ENCODE measurements at places on chromosomes 11 and 22.

DNA sequence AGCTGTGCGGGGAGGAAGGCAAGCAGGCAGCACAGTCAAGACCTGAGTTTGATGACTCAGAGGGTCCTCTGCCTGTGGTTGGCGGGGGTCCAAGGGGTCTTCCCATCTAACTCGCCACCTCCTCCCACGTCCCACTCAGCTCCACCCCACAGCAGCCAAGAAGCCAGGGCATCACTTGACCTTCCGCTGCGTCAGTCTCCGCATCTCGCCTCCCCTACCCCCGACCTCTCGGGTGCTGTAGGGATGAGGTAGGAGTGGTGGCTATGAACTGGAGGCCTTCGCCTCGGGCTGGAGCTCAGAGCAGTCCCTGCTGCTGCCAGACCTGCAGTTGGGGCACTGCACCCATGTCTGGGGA is 90.6 kb downstream of the CDKN1C start:
- DNase-seq: no peak

GRCh38 chr11:1466784-1467183 is 19.8 kb downstream of the MOB2 start:
- no peak for DNase-seq

DNA sequence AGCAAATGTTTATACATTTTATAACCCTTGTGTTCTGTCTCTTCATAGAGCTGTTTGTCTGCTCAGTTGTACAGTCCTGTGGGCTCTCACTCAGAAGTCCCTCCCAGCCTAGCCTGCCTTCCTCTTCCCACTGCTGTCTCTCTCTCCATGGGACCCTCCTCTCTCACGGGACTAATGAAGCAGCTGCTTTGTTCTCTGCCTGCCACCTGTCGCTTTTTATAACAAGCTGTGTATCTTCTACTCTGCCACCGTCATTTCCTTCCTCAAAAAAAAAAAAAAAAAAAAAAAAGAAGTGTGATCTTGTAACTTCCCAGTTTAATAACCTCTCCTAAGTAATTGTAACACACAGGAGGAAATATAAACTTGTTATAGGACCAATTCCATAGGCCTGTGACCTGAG is 92.2 kb upstream of the ALKBH3 start:
- DNase-seq: no peak

GRCh38 chr22:24230911-24231656 is 13.8 kb downstream of the GGT5 start:
- DNase-seq: no peak

- DNase-seq: no peak
These were observed 9.2 kb downstream of the CLCF1 start for GRCh38 chr11:67364169-67364568.

DNA sequence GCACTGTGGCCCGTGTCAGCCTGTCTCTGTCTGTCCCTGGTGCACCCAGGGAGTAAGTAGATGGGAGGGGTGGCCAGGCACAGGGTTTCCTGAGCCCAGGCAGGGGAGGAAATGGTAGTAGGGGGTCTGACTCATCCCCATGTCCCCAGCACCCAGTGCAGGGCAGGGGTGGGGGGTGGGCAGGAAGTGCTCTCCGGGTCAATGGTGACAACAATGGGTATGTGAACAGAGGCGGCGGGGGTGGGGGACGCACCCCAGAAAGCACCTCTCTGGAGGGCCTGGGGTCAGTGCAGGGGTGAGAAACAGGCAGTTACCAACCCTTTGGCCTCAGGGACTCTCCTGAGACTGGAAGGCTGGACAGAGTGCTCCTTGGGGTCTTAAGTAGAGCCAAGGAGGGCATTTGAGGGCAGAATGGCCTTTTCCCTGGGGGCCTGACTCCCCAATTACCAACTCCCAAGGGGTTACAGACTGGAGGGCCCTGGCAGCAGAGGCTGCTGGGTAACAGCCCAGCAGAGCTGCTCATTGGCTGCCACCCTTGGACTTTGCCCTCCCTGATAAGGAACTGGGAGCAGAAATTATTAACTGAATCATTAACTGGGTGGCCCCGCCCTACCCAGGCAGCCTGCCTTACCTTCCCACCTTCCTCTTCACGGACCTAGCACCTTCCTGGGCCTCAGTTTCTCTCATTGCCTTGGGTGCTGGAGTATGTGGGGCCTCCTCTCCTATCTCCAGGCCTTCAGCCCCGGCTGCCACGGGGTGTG is 4.2 kb downstream of the MYRF start:
- peak; percentile 81 for DNase-seq

DNA sequence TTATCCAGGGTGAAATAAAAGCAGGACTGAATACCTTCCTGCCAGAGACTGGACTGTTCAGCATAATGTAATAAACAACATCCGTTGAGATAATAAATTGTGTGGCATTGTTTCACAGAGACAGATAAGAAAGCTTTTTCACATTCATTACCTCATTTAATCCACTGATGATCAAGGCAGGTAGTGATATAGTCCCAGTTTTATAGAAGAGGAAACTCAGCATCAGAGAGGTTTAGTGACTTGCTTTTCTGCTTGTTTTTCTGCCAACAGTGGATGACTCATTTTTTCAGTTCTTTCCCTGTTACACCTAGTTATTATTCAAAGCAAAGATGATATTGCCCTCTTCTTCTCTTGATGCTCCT is 4.0 kb downstream of the MYO18B start:
- DNase-seq: no peak

DNA sequence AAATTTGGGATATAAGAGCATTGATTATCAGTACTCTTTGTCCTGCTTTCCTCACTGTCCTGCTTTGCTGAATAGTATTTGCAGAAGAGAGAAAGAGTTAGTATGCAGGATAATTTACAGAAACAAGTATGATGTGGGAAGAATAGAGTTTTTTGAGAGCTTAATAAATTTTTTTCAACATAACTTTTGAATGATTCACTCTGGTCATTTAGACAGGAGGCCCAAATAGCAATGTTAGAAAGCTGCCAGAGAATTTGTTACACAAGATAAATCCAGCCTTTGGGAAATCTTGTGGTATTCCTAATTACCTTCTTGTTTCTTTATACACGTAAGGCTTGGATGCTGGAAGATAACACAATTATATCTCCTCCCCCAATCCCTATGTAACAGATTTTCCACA is 484.6 kb downstream of the CNTN5 start:
- DNase-seq: peak; percentile 88

DNA sequence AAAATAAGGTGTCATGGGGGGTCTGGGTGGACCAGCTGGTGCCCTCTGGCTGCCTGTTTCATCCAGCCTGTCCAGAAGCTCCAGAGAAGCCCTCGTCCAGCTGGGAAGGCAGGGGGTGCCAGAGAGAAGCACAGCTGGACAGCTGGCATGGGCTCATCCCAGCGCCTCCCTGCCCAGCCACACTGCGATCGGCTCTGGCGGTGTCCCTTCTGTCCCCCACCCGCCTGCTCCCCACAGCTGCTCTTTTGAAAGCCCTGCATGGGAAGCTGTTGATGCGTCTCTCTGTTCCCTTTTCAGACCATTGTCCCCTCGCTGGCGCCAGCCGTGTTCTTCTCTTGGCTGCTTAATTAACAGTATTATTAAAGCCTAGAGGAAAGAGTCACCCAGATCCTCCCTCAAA is 86.5 kb downstream of the MN1 start:
- no peak for DNase-seq

DNA sequence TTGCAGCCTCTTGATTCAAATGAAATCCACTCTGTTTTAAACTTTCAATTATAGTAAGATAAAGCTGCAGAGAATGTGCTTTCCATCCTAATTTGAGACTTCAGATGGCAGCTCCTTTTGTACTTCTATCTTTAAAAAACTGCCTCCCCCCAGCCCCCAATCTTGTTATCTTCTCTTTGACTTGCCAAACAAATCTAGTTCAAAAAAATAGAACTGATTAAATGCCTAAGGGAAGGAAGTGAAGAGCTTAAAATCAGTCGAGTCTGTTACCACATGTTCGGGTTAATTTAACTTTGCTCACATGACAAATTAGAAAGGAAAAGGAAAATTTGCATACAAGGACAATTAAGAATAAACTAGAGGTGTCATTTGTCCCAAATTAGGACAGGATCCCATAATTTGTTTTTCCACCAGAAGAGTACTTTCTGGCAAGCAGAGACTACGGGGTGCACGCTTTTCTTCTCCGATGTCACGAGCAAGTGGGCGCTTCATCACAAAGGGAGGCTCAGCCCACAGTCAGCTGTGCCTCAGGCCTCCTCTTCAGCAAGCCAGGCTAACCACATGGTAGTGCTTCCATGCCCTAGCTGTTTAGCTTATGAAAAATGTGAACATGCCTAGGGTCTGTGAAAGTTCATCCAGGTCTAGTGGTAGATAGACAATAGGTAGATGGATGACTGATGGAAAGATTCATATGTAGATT is 69.0 kb upstream of the LDLRAD3 start:
- DNase-seq: no peak

GRCh38 chr22:41777749-41778425 is 22.6 kb upstream of the CCDC134 start:
- DNase-seq: no peak

- DNase-seq: peak; percentile 10
These were observed 1.8 kb downstream of the EWSR1 start for GRCh38 chr22:29269731-29270474.

DNA sequence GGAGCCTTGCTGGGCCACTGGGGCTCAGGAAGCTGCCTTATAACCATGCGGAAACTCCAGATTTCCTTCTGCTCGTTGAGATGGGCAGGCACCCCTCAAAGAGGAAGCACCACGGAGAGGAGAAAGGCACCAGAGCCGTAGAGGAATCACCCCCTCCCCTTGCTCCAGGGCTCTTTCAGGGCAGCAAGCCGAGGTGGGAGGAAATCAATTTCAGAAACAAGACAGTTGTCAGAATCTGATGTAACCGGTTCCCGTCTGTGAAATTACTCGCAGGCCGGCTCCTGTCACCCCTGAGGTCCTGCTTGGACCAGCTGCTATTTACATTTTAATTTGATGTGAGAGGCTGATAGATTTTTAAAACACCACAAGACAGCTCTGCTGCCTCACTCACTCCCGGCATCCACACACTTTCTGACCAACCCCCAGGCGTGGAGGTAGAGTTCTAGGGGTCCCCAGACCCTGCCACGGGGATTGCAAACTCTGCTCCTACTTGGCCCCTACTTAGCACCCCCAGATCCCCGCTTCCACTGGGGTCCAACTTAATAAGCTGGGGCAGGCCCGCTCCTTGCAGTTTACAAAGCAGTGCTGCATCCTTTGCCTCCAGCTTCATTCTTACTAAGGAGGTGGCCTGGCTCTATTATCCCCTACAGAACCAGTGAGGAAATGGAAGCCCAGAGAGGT is 162.5 kb downstream of the CEP164 start:
- DNase-seq: no peak

DNA sequence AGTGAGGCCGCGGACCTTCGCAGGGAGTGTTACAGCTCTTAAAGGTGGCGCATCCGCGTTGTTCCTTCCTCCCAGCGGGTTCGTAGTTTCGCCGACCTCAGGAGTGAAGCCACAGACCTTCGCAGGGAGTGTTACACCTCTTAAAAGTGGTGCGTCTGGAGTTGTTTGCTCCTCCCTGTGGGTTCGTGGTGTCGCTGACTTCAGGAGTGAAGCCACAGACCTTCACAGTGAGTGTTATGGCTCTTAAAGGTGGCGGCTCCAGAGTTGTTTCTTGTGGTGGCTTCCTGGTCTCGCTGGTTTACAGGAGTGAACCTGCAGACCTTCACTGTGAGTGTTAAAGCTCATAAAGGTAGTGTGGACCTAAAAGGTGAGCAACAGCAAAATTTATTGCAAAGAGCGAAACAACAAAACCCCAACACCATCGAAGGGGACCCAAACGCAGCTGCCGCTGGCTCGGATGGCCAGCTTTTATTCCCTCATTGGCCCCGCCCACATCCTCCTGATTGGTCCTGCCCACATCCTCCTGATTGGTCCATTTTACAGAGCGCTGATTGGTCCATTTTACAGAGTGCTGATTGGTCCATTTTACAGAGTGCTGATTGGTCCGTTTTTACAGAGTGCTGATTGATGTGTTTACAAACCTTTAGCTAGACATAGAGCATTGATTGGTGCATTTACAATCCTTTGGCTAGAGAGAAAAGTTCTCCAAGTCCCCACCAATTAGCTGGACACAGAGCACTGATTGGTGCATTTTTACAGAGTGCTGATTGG is 1.2 kb upstream of the TMEM45B start:
- DNase-seq: no peak

Measured in fibroblast of skin of right biceps (primary cell).